ENCODE measurements at places on chromosomes 1 and 21.

- H3K27me3 ChIP-seq, result no peaks in the 10 kb centered on the region
- no peak overlapping the region for H3K27ac ChIP-seq
- no peak overlapping the region for H3K4me3 ChIP-seq
- no peaks in the 10 kb centered on the region for H3K36me3 ChIP-seq
- no peak for DNase-seq
Measured at GRCh38 chr1:172679000-172679772, 20.3 kb downstream of the FASLG start.

DNA sequence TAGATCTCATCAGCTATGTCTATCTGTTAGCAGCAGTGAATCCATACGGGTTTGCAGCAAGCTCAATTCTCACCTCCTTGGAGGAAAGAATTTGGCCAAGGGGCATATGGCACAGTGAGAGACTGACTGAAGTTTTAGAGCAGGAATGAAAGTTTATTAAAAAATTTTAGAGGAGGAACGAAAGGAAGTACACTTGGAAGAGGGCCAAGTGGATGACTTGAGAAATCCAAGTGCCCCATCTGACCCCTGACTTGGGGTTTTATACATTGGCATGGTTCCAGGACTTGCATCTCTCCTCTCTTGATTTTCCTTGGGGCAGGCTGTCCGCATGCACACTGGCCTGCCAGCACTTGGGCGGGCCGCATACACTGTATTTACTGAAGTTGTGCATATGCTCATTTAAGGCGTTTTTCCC, 9.2 kb upstream of the OSBPL9 start:
- H3K4me3 ChIP-seq, result no peak overlapping the region
- DNase-seq, result no peak
- H3K27ac ChIP-seq, result no peak overlapping the region
- H3K4me1 ChIP-seq, result peaks cover 2% of the 10 kb centered on the region

DNA sequence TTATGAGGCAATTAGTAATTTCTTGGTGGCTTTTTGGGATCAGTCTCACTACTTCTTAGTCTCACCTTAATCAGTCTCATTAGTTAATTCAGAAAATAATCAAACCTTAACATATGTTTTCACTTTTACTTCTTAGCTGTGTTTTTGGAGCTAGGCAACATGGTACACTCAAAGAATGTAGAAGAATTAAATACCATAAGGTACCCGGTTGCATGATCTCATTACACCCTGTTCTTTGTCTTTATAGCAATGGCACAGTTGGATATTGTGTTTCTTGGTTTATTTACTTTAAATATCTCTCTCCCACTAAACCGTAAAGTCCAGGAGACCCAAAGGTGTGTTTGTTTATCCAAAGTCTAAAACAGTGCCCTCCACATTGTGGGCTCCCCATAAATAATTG, 132.3 kb downstream of the TNFSF18 start:
- no peaks in the 10 kb centered on the region for H3K36me3 ChIP-seq
- no peak overlapping the region for H3K4me3 ChIP-seq
- H3K27me3 ChIP-seq, result no peaks in the 10 kb centered on the region
- H3K4me1 ChIP-seq, result peaks cover 1% of the 10 kb centered on the region
- DNase-seq, result no peak

- H3K27ac ChIP-seq, result no peak overlapping the region
- H3K4me1 ChIP-seq, result no peaks in the 10 kb centered on the region
- no peak for DNase-seq
- H3K27me3 ChIP-seq, result no peaks in the 10 kb centered on the region
- no peak overlapping the region for H3K4me3 ChIP-seq
Measured at GRCh38 chr21:38897532-38898421, 92.0 kb downstream of the ETS2 start.

DNA sequence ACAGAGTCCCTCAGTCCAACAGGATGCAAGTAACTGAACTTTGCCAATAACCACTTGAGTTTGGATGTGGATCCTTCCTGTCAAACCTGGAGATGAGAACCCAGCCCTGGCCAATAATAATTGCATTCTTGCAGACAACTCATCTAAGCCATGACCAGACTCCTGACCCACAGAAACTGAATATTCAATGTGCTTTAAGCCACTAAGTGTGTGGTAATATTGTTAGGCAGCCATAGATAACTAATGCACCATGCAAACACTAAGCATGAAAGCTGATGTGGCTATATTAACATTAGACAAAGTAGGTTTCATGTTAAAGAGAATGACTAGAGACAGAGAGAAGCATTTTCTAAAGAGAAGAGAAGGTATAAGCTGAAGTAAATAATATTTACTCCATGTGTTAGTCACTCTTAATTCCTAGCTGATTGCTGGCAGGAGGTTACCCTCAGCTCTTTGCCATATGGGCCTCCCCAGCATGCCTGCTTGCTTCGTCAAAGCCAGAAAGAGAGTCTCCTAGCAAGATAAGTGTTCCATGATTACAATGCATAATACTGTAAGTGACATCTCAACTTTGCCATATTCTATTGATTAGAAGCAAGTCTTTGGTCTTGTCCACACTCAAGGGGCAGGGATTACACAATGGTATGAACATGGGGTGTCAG, 276.4 kb upstream of the PLXNA2 start:
- no peak for DNase-seq
- H3K27ac ChIP-seq, result no peak overlapping the region
- no peaks in the 10 kb centered on the region for H3K4me1 ChIP-seq
- no peaks in the 10 kb centered on the region for H3K27me3 ChIP-seq
- no peaks in the 10 kb centered on the region for H3K36me3 ChIP-seq
- no peak overlapping the region for H3K4me3 ChIP-seq

- H3K27me3 ChIP-seq, result peaks cover 38% of the 10 kb centered on the region
- DNase-seq, result no peak
- H3K4me3 ChIP-seq, result no peak overlapping the region
- no peak overlapping the region for H3K27ac ChIP-seq
- no peaks in the 10 kb centered on the region for H3K36me3 ChIP-seq
- no peaks in the 10 kb centered on the region for H3K4me1 ChIP-seq
Measured at GRCh38 chr1:11500881-11501280, 21.9 kb downstream of the DISP3 start.

GRCh38 chr1:61427510-61427909, 297.4 kb downstream of the TM2D1 start:
- H3K4me3 ChIP-seq, result no peak overlapping the region
- H3K27me3 ChIP-seq, result no peaks in the 10 kb centered on the region

DNA sequence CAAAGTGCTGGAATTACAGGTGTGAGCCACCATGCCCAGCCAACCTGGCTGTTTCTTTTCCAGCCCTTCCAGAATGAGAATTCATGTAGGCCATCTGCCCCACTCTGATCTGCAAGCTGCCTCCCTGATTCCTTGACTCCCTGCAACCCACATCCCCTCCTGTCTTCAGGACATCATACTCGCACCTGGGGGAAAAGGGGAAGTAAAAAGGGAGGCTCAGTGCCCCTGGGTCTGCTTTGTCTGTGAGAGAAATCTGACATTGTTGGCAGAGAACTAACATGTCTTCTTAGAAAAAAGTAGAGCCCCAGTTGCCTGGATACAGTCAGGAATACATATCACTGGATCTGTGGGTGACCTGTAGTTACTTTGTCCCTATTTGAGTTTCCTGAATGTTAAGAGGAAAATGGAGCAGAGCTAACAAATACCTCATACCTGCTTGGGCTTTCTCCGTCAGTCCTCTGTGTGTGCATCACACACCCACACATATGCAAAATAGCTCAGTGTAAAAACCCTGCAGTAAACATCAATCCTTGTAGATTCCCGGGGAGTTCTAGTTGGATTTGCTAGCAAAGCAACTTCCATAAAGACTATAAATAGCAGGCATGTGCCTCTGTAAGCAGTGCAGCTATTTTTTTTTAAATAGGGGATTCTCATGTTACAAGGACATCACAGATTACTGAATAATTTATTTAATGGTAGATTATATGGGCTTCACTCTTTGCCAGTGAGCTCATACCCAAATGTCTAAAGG, 62.9 kb downstream of the TEX35 start:
- H3K27ac ChIP-seq, result no peak overlapping the region
- H3K4me1 ChIP-seq, result peaks cover 2% of the 10 kb centered on the region
- H3K36me3 ChIP-seq, result no peaks in the 10 kb centered on the region
- H3K27me3 ChIP-seq, result no peaks in the 10 kb centered on the region
- peak; percentile 37 for DNase-seq
- no peak overlapping the region for H3K4me3 ChIP-seq

DNA sequence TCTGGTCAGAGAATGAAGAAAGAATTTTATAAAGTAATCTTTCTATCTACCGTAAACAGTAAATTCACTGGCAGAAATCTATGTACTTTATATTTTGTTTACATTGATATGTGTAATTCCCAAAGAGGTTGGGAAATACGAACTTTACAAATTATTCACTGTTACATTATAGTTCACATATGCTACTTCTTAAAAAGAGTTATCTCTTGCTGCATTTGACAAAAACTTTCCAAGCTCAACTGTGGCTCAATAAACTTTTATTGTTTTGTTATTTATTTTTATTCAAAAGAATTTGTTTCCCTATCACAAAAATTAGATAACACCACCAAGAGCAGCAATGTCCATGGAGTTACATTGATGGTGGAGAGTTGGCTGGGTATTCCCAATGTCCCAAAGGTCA, 201.2 kb upstream of the TNR start:
- no peaks in the 10 kb centered on the region for H3K27me3 ChIP-seq
- peaks cover 12% of the 10 kb centered on the region for H3K36me3 ChIP-seq
- no peak overlapping the region for H3K27ac ChIP-seq
- H3K4me3 ChIP-seq, result no peak overlapping the region
- DNase-seq, result no peak

DNA sequence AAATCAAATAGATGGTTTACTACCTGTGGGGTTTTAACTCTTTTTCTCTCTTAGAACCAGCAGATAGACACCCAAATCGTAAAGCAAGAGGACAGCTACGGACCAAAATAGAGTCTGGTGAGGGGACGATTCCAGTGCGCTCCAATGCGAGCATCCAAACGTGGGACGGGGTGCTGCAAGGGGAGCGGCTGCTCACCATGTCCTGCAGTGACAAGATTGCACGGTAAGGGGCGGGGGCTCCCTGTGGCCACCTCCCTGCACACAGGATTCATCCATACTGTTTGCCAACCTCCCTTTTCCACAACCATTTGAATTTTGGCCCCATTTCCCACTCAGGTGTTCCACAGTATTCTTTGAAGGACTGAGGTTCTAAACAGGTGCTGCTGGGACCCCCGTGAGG, 102.8 kb downstream of the POFUT2 start:
- H3K27me3 ChIP-seq, result no peaks in the 10 kb centered on the region
- no peak for DNase-seq
- H3K4me3 ChIP-seq, result no peak overlapping the region

DNA sequence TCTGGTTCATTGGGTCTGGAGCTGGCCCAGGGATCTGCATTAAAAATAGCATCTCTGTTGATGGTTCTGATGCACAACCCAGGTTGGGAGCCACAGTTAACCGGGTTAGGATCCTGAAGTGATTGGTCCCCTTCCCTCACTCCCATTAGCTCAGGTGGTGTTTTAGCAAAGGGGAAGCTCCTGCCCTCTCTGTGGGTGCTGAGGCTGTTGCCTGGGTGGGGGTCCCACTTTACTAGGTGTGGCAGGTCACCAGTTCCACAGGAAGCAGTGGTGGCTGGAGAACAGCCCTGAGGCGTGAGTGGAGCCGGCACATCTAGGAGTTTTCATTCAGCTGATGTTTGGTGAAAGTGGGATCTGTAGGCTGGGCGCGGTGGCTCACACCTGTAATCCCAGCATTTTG, 86.5 kb downstream of the MAN1C1 start:
- no peak for DNase-seq
- peaks cover 9% of the 10 kb centered on the region for H3K4me1 ChIP-seq
- H3K27ac ChIP-seq, result no peak overlapping the region
- H3K4me3 ChIP-seq, result no peak overlapping the region
- no peaks in the 10 kb centered on the region for H3K36me3 ChIP-seq
- H3K27me3 ChIP-seq, result no peaks in the 10 kb centered on the region

DNA sequence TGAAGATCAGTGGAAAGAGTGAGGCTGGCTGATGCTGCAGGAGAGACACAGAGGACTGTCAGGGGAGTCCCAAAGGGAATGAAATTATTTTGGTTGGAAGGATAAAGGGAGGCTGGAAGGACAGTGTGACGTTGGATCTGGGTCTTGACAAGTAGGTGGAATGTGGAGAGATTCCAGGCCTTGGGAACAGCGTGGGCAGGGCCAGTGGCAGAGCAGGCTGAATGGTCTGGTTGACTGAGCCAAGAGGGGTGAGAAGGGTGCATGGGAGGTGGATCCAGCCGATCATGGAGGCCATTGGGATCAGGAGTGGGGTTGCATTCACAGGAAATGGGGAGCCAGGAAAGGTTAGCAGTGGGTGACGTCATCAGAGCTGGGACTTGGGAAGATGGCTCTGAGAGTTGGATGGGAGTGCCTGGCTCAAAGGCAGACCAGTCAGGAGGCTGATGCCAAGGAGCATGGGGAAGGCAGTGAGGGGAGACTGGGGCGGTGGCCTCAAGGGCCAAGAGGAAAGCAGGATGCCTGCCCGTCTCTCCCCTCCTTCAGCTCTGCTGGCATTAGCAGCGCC, 146.2 kb upstream of the VAMP3 start:
- no peaks in the 10 kb centered on the region for H3K4me1 ChIP-seq
- peaks cover 74% of the 10 kb centered on the region for H3K27me3 ChIP-seq
- H3K27ac ChIP-seq, result no peak overlapping the region
- H3K4me3 ChIP-seq, result no peak overlapping the region

- H3K4me1 ChIP-seq, result peaks cover 9% of the 10 kb centered on the region
- H3K36me3 ChIP-seq, result peaks cover 78% of the 10 kb centered on the region
- no peaks in the 10 kb centered on the region for H3K27me3 ChIP-seq
- H3K4me3 ChIP-seq, result no peak overlapping the region
Measured at GRCh38 chr1:31657972-31658510, 13.4 kb upstream of the PEF1 start.

DNA sequence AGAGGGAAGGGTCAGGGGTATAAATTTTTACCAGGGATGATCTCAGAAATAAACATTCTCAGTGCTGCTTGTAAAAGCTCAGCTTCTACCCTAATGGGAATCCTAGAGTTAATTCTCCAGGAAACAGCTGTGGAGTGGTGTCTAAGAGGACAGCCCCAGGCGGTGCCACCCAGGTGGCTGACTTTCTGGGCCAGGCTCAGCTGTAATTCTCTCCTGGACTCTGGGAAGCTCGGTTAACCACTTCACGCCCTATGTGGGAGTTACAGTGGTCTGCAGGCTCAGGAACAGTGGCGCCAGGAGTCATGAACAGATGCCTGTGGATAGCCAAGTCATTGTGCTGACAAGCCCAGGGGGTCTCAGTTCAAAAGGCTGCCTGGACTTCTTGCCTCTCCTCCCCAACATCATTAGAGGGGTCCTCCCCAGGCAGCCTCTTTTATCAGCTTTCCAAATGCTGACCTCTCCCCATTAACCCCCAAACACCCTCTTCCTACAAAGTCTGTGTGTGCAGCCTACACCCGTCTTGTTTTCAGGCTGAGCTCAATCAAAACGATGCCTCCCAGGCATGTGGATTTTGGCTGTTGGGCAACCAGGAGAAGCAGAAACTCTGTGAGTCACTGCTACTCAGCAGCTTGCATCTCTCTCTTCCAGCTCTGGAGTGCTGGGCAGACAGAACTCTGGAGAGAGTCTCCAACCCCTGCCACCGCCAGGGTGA, 1.2 kb downstream of the HHIPL2 start:
- peak; percentile 74 for DNase-seq
- peaks cover 10% of the 10 kb centered on the region for H3K4me1 ChIP-seq
- no peak overlapping the region for H3K27ac ChIP-seq

Data from mesenchymal stem cell (in vitro differentiated cells and primary cell).